ENCODE measurements at places on chromosomes 12 and 14. TPM values are rescaled to one million over a fixed set of nuclear protein-coding genes. Genes with fewer than 3 reads are reported as not detected.

GARIN6 gene
- polyA plus RNA-seq = not detected

KRT6C gene
- not detected for polyA plus RNA-seq

SLC5A8 gene
- polyA plus RNA-seq = not detected

KRT85 gene
- not detected for polyA plus RNA-seq

NPAS3 gene
- 0.07 TPM for polyA plus RNA-seq

Measured in liver (tissue), 10 donors.